ENCODE measurements at places on chromosomes 7 and 10. TPM values are rescaled to one million over a fixed set of nuclear protein-coding genes. Genes with fewer than 3 reads are reported as not detected.
A peak's percentile ranks its signal among the peaks of the same experiment; 100 is the strongest.

The GPR158 gene
- total RNA-seq = not detected

The KCNIP2 gene
- 0.20 TPM for total RNA-seq

GRCh38 chr10:132054564-132054963 lies 11.2 kb upstream of the JAKMIP3 start:
- no peak for DNase-seq

DNA sequence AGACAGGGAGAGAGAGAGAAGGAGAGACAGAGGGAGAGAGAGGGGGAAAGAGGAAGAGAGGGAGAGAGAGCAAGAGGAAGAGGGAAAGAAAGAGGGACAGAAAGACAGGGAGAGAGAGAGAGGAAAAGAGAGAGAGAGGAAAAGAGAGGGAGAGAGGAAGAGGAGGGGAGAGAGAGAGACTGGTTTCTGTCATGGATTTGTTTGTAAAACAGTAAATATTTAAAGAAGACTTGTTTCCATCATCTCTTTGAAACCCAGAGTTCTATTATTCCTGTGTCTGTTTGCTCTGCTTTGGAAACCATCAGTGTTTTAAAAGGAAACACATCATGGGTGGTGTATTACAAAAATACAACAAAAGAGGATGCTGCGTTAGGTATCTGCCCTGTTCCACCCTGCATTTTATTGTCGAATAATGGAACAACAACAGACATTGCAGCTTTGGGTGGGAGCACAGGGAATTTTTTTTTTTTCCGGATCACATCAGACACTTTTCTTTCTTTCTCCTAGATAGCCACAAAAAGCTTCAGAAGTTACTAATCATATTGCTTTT lies 150.7 kb upstream of the RSU1 start:
- no peak for DNase-seq

DNA sequence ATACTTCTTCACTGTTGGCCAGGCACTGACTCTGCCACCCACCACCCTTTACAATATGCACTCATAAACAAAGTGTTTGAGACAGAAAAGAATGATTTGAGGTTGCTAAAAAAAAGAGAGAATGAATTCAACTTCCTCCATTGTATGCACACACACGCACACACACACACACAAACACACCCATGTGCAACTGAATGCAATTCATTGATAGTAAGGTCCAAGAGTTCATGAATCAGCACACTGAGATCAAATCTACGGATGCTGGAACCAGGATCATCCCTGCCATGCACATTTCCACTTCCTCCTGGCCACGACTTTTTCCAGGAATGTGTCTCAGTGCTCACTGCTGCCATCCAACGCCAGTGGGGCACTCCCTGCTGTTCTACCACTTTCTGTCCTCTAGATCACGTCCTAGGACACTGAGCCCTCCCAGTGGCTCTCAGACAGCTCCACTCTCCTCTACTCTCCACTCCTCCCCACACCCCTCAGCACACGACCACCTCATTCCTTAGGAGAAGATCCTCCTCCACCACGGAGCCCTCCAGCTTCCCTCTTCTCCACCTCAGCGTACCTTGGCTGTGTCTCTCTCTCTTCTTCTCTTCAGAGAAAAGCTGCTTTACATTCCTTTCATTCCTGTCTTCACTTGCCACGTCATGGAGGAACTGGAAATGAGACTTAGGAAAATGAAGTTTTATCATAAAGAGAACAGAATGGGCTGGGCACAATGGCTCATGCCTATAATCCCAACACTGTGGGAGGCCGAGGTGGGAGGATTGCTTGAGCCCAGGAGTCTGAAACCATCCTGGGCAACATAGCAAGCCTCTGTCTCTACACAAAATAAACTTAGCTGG lies 12.0 kb upstream of the TMEM213 start:
- DNase-seq = peak; percentile 10

- DNase-seq = no peak
These were observed 182.0 kb downstream of the SEMA3E start for GRCh38 chr7:83466956-83467355.
